Renal cortex interstitium (tissue), 15 donors: ENCODE measurements at places on chromosomes 7 and 10.

DNA sequence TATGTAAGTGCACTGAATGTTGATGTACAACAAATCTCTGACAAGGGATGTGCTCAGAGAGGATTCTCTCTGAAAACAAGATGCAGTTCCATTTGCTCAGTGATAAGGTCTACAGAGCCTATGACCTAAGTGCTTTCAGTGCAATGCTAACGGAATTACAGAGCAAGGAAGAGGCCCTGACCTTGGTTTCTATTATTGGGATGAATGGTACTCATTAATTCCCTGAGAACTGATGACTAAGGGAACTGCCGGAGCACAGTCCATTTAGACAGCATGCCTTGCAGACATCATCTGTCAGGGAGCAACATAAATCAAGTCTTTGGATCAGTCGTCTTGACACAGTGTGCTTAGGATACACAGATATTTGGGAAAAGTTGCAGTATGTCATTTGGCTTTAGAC lies 340.8 kb downstream of the PHTF2 start:
- DNase-seq = no peak

GRCh38 chr10:55628260-55628701 lies 732.8 kb downstream of the ZWINT start:
- no peak for DNase-seq

GRCh38 chr10:121157998-121158397 lies 306.8 kb downstream of the WDR11 start:
- peak; percentile 36 for DNase-seq

- no peak for DNase-seq
These were observed 185.5 kb upstream of the STEAP4 start for GRCh38 chr7:88492153-88492552.

DNA sequence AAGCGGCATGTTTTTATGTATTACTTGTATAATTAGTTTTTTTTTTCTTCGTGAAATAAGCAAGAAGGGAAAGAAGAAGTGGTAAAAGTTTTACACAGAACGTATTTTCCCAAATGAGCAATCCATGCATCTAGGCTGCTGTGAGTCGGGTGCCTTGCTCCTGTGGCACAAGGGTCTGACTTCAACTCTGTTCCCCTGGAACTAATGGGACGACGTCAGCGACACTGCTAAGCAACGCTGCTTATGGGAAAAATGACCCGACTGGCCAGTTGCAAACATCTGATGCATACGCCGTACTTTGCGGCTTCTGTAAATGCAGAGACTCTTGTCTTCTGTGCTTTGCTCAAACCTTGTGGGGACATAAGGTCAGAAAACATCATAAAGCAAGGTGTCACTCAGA lies 66.3 kb downstream of the MPP7 start:
- DNase-seq = no peak

DNA sequence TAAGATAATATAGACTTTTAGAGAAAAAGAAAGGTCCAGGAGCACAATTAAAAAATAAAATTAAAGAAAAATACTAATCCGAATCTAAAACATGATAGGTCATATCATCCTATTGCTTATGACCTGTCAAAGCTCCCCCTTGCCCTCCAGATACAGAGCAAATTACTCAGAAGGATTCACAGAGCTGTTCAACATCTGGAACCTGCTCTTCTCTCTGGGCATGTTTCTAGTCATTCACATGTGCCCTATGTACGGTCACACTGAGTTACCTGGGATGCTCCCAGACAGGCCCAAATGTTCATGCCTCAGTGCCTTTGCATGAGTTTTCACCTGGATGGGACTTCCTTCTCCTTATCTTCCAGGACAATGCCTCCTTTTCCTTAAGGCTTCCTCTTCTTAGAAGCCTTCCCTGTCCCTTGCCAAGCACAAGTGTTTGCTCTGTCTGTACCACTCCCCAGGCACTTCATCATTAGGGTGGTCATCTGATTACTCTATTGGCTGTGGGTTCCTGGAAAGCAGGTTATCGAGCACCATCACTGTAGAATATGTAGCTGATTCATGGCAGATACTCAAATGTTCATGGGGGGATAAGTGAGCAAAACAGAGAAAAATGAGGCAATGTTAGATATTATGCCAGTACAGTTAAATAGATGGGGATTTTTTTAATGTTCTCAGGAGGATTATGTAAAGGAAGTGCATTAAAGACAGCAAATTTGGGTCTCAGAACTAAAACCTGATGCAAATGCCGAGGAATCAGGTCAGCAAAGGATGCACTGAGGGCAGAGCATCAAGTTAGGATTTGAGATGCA lies 12.0 kb upstream of the AOAH start:
- DNase-seq = no peak

GRCh38 chr7:292226-292625 lies 2.3 kb downstream of the FOXL3 start:
- no peak for DNase-seq
